Heart left ventricle (tissue), 16 donors: ENCODE measurements at places on chromosomes 2 and 18. TPM values are rescaled to one million over a fixed set of nuclear protein-coding genes. Genes with fewer than 3 reads are reported as not detected.

- H3K4me1 ChIP-seq: no peaks in the 10 kb centered on the region
- DNase-seq: no peak
- H3K27me3 ChIP-seq: no peaks in the 10 kb centered on the region
- no peaks in the 10 kb centered on the region for H3K36me3 ChIP-seq
- H3K4me3 ChIP-seq: no peak overlapping the region
Observed at GRCh38 chr2:1736997-1737480, 7.3 kb downstream of the PXDN start.

DNA sequence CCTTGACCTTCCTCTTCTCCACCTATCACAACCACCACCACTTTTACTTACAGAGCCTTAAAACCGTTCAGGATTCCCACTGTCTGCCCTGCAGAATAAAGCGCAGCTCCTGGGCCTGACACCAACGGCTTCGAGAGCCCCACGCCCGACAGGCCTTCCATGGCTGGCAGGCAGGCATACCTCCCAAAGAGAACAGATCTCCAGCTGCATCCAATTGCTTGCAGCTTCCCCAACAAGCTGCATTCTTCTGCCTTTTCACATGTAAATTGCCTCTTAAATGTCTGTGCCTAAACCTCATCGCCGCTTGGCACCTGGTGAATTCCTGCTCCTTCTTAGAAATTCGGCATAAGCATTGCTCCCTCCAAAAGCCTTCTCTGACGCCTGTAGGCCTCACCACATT is 31.5 kb upstream of the FAM124B start:
- H3K27me3 ChIP-seq: no peaks in the 10 kb centered on the region
- no peak overlapping the region for H3K4me3 ChIP-seq
- no peaks in the 10 kb centered on the region for H3K36me3 ChIP-seq
- no peaks in the 10 kb centered on the region for H3K4me1 ChIP-seq

DNA sequence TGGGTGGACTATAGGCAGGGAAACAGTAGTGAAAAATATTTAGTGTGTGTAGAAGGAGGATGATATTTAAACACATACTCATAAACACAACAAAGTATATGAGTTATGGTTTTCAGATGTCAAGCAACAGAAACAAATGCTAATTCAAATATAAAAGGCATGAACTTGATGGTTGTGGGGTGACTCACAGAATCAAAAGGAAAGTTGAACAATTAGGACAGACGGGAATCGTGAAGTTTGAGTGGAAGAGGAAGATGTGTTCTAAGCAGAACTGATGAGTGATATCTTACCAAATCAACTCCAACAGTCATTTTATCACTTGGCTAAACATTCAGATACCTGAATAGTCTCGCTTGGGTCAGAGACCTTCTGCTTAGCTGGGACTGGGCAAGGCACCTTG is 53.6 kb upstream of the ITGA6 start:
- H3K27ac ChIP-seq: no peak overlapping the region
- H3K36me3 ChIP-seq: no peaks in the 10 kb centered on the region
- no peaks in the 10 kb centered on the region for H3K27me3 ChIP-seq
- no peak for DNase-seq
- H3K4me3 ChIP-seq: no peak overlapping the region
- peaks cover 7% of the 10 kb centered on the region for H3K4me1 ChIP-seq

- H3K4me3 ChIP-seq: no peak overlapping the region
- H3K27ac ChIP-seq: no peak overlapping the region
- H3K36me3 ChIP-seq: no peaks in the 10 kb centered on the region
Observed at GRCh38 chr2:41916177-41916576, 131.6 kb upstream of the PKDCC start.

DNA sequence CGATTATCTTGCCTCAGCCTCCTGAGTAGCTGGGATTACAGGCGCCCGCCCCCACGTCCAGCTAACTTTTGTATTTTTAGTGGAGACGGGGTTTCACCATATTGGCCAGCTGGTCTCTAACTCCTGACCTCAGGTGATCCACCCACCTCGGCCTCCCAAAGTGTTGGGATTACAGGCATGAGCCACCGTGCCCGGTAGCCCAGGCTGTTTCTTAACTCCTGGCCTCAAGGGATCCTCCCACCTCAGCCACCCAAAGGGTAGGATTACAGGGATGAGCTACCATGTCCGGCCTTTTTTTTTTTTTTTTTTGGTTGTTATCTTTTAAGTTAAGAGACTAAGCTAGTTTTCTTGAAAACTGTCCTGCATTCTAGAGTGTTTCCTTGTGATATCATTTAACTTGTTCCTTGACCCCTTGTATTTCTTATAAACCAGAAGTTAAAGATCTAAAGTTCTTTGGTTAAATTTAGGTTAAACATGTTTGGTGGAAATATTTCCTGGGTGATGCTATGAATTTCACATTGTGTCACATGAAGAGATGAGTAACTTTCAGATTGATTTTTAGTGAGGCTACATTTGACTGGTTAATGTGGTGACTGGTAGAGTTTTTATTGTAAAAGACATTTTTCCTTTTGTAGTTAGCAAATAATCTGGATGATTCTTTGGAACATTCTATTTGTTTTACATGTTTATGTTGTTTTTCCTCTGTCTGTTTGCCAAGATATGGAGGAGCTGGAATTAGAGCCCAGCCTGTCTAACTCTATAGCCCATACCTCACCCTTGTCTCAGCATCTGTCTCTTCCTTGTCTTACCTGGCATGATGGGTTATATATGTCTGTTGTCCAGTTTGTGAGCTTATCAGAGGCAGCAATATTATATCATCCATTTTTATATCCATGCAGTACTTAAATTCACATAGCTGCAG is 5.2 kb downstream of the NCAPH start:
- no peaks in the 10 kb centered on the region for H3K27me3 ChIP-seq
- H3K27ac ChIP-seq: no peak overlapping the region
- H3K36me3 ChIP-seq: no peaks in the 10 kb centered on the region
- H3K4me1 ChIP-seq: peaks cover 41% of the 10 kb centered on the region
- H3K4me3 ChIP-seq: no peak overlapping the region

DNA sequence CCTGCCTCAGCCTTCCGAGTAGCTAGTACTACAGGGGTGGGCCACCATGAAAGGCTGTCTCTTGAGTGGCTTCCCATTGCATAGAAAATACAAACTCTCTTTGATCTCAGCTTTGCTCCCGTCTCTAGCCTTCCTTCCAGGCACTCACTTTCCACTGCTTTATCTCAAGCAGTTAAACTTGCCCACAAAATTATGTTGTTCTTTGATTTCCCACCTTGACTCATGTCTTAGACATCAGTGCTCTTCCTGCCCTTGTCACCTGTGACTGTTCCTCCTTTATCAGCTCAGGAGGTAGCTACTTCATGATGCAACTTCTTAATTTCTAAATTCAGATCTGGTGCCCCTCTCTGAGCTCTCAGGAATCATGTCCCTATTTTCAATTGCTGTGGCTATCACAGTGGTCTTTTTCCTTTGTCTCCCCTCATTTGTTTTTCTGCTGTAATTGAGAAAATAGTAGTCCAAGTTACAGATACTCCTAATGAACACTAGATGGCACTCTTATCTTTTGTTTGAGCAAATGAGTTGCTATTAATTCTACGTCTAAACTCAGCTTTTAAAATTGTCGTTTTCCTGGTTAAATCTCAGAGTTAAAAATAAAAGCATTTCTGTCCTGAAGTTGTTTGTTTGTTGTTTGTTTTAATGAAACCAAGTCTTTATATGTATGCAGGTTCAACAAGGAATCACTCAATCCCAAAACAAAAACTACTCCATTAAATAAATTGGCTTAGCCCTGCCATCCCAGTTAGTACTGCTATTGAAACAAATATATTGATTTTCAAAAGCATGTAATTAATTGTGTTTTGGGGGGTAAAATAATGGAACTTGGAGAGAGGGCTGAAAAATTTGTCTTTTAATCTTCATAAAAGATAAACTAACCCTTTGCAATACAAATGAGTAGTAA is 46.9 kb upstream of the GREB1L start:
- no peaks in the 10 kb centered on the region for H3K4me1 ChIP-seq
- DNase-seq: no peak
- no peaks in the 10 kb centered on the region for H3K36me3 ChIP-seq
- no peak overlapping the region for H3K27ac ChIP-seq

DNA sequence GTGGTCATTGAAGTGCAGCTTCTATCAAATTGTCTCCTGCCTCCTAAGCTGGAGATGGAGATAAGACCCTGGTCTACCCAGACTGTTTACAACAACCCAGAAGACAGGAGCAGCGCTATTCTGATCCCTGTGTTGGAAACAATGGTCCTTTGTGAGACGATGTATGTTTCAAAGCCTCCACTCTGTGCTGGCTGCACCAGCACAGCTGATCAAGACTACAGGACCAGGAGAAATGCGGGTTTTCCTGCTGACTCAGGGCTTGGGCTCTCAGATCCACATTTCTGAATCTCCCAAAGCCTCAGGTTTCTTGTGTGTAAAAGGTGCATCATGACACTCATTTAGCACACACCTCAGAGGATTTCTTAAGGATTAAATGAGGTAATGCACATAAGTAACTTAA is 92.0 kb downstream of the POU3F3 start:
- no peak overlapping the region for H3K27ac ChIP-seq
- peaks cover 12% of the 10 kb centered on the region for H3K27me3 ChIP-seq
- no peak for DNase-seq
- H3K36me3 ChIP-seq: no peaks in the 10 kb centered on the region

DNA sequence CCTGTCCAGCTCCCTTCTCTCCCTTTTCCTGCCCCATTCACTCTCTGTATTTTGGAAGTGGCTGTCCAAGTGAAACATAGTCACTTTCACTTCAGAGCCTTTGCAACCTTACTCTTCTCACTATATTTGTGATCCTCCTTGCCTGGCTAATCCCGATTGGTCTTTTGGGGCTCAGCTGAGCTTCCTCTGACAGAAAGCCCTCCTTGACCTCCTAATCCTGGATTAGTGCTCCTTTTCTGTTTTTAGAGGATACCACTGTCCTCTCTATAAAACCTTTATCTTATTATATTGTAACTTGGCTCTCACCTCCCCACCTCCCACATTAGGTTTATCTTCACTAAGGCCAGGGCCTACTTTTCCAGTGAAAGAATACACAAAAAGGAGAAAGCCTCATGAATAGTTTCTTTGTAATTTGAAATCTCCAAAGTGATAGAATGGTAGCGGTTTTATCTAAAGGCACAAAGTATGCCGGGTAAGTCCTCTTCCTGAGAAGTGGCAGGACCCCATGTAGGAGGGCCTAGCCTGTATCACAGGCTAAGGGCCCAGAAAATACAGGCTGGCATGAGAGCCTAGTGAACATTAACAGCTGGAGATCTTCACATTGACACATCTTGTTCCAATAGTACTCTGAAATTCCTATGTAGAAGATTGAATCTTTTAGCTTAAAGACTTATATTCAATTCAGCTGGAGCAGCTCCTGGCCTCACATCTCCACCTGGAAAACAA is 83.1 kb upstream of the GAREM1 start:
- H3K27ac ChIP-seq: no peak overlapping the region
- no peaks in the 10 kb centered on the region for H3K36me3 ChIP-seq
- no peaks in the 10 kb centered on the region for H3K4me1 ChIP-seq
- no peak overlapping the region for H3K4me3 ChIP-seq
- no peak for DNase-seq

DNA sequence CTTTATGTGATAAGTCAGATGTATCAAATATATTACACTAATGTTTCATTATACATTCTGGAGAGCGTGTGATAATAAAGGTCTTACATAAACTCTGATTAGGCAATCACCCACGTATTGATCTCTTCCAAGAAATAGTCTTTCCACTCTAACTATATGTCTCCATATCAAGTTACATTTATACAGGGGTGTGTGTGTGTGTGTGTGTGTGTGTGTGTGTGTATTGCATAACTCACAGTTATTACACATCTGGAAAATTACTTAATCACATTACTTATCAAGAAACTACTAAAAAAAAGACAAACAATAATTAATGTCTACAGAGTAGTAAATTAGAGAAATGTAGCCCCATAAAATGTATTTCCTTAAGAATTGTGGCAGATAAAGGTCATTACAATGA is 339.8 kb downstream of the CDH19 start:
- H3K4me3 ChIP-seq: no peak overlapping the region

- no peak overlapping the region for H3K4me3 ChIP-seq
- no peaks in the 10 kb centered on the region for H3K27me3 ChIP-seq
- H3K27ac ChIP-seq: no peak overlapping the region
- DNase-seq: no peak
- H3K4me1 ChIP-seq: no peaks in the 10 kb centered on the region
- H3K36me3 ChIP-seq: no peaks in the 10 kb centered on the region
Observed at GRCh38 chr18:25876330-25876948, 214.0 kb downstream of the SS18 start.

DNA sequence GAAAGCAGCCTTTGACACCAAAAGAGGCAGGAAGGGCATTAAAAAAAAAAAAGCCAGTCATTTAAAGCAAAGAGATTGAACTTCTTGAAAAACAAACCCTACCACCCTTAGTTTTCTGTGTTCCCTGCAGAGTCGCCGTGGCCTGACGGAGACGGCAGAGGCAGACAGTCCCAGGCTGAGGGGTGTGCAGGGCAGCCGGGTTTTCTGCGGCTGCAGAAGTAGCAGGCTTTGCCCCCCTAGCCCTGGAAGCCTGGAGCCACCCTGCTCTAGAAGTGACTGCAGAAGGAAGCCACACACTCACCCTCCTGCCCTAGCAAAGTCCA is 2.8 kb downstream of the INPP5D start:
- peak overlapping the region; percentile 75 for H3K27ac ChIP-seq
- no peaks in the 10 kb centered on the region for H3K27me3 ChIP-seq

DNA sequence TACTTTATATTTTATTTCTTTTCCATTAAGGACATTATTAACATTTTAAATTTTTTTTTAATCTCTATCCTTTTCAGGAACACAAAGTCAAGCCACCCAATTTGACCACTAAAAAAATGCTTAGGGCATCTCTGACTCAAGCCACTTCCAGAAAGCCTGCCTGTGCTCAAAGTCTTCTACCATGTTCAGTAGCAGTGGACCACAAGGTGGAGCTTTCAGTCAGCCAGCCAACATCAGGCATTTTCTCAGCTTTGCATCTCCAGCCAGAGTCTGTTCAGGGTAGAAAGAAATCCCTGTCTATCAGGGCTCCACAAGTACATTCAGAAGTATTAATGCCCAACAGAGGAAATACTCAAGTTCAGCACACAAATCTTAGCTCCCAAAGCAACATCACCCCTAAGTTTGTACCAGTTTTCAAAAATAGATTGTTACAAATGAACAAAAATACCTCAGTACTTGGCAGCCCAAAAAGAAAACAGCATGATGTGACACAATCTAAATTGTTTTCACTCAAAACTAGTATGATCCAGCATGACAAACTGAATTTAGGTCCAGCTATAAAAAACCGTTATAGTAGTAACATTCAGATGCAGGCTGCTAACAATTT is 37.6 kb downstream of the C18orf63 start:
- DNase-seq: peak; percentile 63
- no peak overlapping the region for H3K4me3 ChIP-seq
- H3K4me1 ChIP-seq: peaks cover 2% of the 10 kb centered on the region
- H3K36me3 ChIP-seq: no peaks in the 10 kb centered on the region
- no peak overlapping the region for H3K27ac ChIP-seq
- H3K27me3 ChIP-seq: no peaks in the 10 kb centered on the region

GRCh38 chr2:108125581-108125980 is 114.2 kb upstream of the SULT1C3 start:
- no peak overlapping the region for H3K27ac ChIP-seq
- DNase-seq: no peak
- no peaks in the 10 kb centered on the region for H3K27me3 ChIP-seq
- no peak overlapping the region for H3K4me3 ChIP-seq
- no peaks in the 10 kb centered on the region for H3K4me1 ChIP-seq

- H3K4me1 ChIP-seq: no peaks in the 10 kb centered on the region
- H3K27me3 ChIP-seq: no peaks in the 10 kb centered on the region
- no peak overlapping the region for H3K4me3 ChIP-seq
- no peaks in the 10 kb centered on the region for H3K36me3 ChIP-seq
- DNase-seq: no peak
Observed at GRCh38 chr2:16030206-16031057, 90.1 kb downstream of the MYCN start.

Gene MEP1B
- not detected for polyA plus RNA-seq

Gene CFAP65
- polyA plus RNA-seq: not detected

Gene CFAP221
- polyA plus RNA-seq: 0.18 TPM

Gene SERPINB13
- polyA plus RNA-seq: not detected

Gene IHH
- polyA plus RNA-seq: not detected

Gene ACMSD
- polyA plus RNA-seq: not detected

Gene RGPD4
- not detected for polyA plus RNA-seq

Gene SIX3
- polyA plus RNA-seq: not detected

Gene CPLX4
- not detected for polyA plus RNA-seq
